CD4-positive, alpha-beta T cell (primary cell): ENCODE measurements at places on chromosomes 2 and 18.

GRCh38 chr18:9055626-9056025, 46.9 kb upstream of the NDUFV2 start:
- DNase-seq = no peak

- DNase-seq = no peak
Measured at GRCh38 chr18:31721601-31722000, 37.2 kb upstream of the B4GALT6 start.

DNA sequence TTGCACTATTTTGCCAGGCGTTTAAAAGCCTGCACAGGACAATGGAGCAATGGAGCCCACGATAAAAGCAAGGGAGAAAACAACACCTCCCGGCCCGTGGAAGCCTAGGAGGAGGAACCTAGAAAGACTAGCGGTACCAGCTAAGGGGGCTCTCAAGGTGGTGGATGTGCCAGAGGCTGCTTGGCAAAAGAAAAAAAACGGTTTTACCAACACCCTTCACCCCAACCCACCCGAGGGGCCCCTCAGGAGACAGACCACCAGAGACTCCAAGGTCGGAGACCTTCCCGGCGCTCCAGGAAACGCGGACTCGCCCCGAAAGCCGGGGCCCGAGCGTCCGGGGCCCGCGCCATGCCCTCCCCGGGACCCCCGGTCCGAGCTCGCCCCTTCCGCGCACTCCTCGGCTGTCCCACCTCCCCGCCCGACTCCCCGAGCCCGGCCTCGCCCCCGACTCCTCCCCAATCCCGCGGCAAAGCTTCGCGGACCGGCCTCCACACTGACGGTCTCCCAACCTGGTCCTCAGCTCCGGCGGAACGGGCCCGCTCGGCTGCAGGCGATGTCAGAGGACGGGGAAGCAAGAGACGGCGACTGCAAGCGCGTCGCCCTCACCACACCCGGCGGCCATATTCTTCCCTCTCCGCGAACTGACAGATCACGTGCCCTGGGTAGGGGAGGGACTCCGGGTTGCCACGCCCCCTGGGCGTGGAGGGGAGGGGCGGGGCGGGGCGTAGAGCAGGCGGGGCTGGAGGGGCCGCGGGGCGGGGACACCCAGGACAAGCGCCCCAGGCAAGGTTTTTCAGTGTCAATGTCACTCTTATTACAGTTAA, at the start of gene KIDINS220:
TSS of gene KIDINS220 (minus strand) at position 643 of the 824 bp plus-strand sequence. CDS start 10,520 bp downstream, outside the sequence.
- peak; percentile 82 for DNase-seq

- no peak for DNase-seq
Measured at GRCh38 chr2:71534826-71535225, 81.5 kb downstream of the DYSF start.

DNA sequence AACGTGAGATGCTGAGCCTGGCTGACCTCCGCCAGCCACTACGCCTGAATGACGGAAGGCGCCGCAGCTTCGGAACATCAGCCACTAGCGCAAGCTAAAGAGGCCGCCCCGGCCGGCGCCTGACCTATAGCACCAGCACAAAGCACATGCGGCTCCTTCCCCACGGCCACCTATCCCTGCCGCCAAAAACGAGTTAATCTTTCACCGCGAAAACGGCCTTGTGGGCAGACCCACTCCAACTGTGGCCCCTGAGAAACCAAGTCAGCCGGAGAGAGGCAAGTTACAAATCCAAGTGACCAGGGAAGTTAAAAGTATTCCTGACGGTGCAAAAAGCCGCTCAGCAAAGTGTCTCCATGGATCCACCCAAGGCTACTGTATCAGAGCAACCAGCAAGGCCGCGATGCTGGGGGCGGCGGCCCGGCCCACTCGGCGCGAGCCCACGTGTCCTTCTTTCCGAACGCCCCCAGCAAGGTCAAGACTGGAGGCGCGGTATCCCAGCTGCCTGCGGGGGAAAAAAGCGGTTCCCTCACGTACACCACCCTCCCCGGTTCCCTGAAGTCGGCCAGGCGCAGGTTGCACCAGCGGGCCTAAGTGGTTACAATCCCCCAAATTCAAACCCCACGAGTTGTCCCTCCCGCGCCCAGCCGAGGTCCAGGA, 575 bp downstream of the HSPD1 start:
- peak; percentile 30 for DNase-seq
